H9 (cell line): ENCODE measurements at places on chromosomes 3 and 15. TPM values are rescaled to one million over a fixed set of nuclear protein-coding genes. Genes with fewer than 3 reads are reported as not detected.

The GOLGA8A gene
- 56.3 and 58.8 TPM in 2 replicates for total RNA-seq

The GPR87 gene
- 0.18 and 0.33 TPM in 2 replicates for total RNA-seq

The GOLGA6L2 gene
- not detected in 2 replicates for total RNA-seq

The TLR9 gene
- total RNA-seq = not detected in 2 replicates

The GOLGB1 gene
- 25.8 and 31.4 TPM in 2 replicates for total RNA-seq

The ZDHHC23 gene
- 25.0 and 25.2 TPM in 2 replicates for total RNA-seq

GRCh38 chr3:114672692-114673447 is 379.0 kb downstream of the TIGIT start:
- H3K27ac ChIP-seq = no peak overlapping the region
- no peak for DNase-seq
- no peaks in the 10 kb centered on the region; the same call in 1 of the 2 replicates for H3K4me1 ChIP-seq
- peaks cover 10% of the 10 kb centered on the region for H3K36me3 ChIP-seq

DNA sequence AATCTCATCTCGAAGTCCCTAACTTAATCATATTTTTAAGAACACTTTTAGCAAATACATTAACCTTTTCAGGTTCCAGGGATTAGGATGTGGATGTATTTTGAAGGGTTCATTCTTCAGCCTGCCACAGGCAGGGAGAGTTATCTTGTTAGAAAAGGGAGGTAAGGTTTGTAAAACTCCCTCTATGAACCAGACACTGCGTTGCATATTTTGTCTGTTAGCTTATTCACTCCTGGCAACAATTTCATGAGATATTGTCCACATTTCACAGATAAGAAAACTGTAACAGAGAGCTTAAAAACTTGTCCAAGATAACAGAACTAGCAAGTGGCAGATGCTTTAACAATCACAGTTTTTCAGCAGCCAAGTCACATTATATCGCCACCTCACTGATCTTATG is 155.4 kb downstream of the DIPK2A start:
- no peak for DNase-seq
- no peaks in the 10 kb centered on the region for H3K27me3 ChIP-seq
- no peaks in the 10 kb centered on the region for H3K36me3 ChIP-seq

DNA sequence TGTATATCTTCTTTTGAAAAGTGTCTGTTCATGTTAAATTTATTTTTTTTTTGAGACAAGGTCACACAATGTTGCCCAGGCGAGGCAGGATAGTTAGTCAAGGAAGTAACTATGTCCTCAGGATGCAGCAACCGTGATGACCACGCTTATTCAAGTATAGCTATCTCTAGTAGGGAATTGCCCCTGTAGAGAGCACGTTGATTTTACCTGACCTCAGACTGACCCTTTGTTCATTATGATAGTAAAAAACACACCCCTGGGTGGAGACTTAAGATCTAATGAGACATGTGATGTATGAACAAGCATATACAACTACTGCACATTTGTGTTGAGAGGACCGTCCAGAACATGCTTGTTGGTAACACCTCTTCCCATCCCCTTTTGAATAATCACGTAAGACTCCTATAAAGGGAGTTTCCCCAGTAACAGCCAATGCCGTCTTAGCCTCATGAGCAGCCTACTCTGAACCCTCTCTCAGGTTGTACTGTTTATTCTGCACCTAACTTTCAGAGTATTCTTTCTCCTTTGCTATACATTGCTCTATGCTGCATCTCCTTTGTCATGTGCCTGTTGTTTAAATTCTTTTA is 32.9 kb downstream of the ZNF621 start:
- no peak overlapping the region for H3K4me3 ChIP-seq
- H3K36me3 ChIP-seq = peaks cover 28% of the 10 kb centered on the region
- no peak for DNase-seq

DNA sequence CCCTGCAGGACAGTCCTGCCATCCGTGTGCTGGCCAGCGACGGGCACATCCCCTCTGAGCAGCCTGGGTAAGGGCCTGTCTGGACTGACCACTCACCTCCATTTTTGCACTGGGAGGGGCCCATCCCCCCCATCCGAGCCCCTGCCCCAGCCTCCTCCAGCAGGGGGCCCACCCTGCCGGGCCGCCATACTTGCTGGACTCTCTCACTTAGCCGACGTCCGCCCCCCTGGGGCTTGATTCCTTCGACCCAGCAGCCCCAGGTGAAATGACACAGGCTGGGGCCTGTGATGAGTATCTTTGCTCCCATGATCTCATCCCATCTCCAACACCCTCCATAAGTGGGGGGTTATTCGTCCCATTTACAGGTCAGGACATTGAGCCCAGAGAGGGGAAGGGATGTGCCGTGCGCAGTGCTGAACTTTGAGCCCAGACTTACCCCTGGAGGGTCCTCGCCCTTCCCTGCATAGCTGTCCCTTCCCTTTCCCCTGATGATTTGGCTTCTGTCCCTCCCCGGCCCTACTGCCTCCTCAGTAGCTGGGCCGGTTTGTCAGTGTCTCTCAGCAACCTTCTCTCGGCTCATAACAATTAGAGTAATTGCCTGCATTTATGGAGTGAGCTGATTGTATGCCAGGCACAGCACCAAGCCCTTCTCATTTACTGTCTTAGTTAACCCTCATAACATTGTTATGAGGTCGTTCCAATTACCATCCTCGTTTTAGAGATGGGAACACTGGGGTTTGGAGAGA is 4.2 kb downstream of the LMAN1L start:
- H3K4me1 ChIP-seq = no peaks in the 10 kb centered on the region
- no peak overlapping the region for H3K27ac ChIP-seq
- no peak overlapping the region for H3K4me3 ChIP-seq
- H3K27me3 ChIP-seq = no peaks in the 10 kb centered on the region
- H3K36me3 ChIP-seq = no peaks in the 10 kb centered on the region

- no peak for DNase-seq
- H3K36me3 ChIP-seq = no peaks in the 10 kb centered on the region
- no peaks in the 10 kb centered on the region for H3K4me1 ChIP-seq
- no peak overlapping the region for H3K4me3 ChIP-seq
- H3K27ac ChIP-seq = no peak overlapping the region
- H3K27me3 ChIP-seq = no peaks in the 10 kb centered on the region
These were observed 51.6 kb downstream of the CRTAP start for GRCh38 chr3:33165372-33165771.

DNA sequence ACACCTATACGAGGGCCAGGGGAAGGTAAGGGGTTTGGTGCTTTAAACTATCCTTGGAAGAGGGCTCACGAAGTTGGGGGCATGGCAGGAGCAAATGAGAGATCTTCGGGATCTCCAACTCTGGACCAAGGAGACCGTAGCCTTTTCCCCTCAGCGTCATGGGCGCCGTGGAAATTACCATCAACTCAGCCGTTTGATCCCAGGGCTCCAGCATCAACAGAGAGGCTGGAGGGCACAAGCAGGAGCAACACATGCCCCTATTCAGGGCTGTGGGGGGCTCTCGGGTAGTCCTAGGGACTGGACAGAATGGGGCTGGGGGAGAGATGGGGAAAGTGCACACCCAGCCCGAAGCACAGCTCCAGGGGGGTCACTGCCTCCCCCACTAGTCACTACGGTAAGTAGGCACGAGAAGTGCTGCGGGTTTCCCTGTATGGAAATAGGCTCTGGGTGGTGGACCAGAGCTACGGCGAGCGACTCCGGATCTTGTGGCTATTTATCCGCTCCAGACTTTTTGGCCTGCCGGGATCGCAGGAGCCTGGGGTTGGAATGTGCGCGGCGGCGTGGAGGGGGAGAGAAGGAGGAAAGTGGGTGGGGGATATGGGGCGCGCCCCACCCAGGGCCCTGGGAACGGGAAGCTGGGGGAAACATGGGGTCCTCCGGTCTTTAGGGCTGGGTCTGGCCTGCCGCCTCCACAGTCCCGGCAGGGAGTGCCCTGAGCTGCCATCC is 539 bp upstream of the LAMB2 start:
- H3K4me1 ChIP-seq = peaks cover 2% of the 10 kb centered on the region; the same call in 1 of the 2 replicates
- no peak overlapping the region for H3K27ac ChIP-seq
- peak; percentile 81 for DNase-seq
- no peaks in the 10 kb centered on the region for H3K27me3 ChIP-seq
- H3K4me3 ChIP-seq = peak overlapping the region; percentile 83

DNA sequence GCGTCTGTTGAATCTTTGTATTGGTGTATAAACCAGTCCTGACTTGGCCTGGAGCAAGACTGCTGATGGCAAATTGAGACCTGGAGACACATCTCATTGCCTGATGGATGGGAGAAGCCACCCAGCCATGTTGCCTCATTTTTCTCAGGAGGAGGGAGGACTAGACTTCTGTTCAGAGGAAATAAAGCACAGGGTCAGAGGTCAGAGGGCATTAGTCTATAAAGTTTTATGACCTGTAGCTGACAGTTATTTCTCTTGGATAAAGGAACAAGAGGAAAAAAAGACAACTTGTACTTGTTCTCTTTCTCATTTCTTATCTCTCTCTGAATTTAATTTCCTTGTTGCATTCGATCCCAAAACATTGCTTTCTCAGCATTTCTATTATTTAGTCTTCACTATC is 775.9 kb downstream of the SQOR start:
- H3K36me3 ChIP-seq = no peaks in the 10 kb centered on the region
- no peak overlapping the region for H3K4me3 ChIP-seq
- H3K27me3 ChIP-seq = no peaks in the 10 kb centered on the region
- no peak for DNase-seq

DNA sequence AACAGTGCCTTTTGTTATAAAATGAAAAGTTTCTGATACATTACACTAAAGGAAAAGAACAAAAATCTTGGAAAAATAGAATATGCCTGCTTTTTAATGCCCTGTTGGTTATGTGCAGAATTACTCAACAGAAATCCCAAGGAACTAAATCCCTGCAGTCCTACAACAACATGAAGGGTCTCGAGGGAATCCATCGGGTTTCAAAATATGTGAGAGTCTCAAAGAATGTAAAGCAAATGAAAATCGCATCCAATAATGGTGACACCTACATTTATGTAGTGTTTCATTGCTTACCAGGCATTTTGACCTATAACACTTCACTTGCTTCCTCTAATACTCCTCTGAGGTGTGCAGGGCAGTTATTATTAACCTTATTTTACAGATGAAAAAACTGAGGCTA is 411.3 kb downstream of the FOXP1 start:
- H3K36me3 ChIP-seq = no peaks in the 10 kb centered on the region
- no peaks in the 10 kb centered on the region for H3K4me1 ChIP-seq
- no peak overlapping the region for H3K27ac ChIP-seq
- H3K4me3 ChIP-seq = no peak overlapping the region
- no peaks in the 10 kb centered on the region for H3K27me3 ChIP-seq
- no peak for DNase-seq

- H3K27me3 ChIP-seq = no peaks in the 10 kb centered on the region
- peak; percentile 94 for DNase-seq
- no peak overlapping the region for H3K27ac ChIP-seq
- H3K4me1 ChIP-seq = no peaks in the 10 kb centered on the region
- peak overlapping the region; percentile 86 for H3K4me3 ChIP-seq
These were observed 683 bp upstream of the UNC45A start for GRCh38 chr15:90934256-90934948.

GRCh38 chr3:87128006-87128405 is 99.1 kb upstream of the CHMP2B start:
- H3K4me3 ChIP-seq = no peak overlapping the region
- no peak overlapping the region for H3K27ac ChIP-seq
- no peak for DNase-seq
- H3K4me1 ChIP-seq = no peaks in the 10 kb centered on the region

DNA sequence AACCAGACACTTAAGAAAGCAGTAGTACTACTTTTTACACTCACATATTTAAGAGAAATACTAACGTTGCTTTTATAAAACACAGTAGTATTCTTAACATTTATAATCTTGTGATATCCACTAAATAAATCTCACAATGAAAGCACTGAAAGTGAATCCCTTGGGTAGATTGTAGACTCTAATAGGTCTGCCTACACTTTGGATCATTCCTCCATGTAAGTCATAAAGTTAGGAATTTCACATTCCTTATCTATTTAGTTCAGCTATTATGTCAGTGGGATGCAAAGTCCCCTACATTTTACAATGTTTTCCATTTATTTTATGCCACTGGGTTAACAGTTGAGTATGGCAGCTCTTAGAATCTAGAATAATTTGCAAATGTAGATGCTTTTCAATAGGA is 330.7 kb downstream of the LSAMP start:
- H3K4me1 ChIP-seq = no peaks in the 10 kb centered on the region; the same call in 1 of the 2 replicates
- no peak for DNase-seq
- no peaks in the 10 kb centered on the region for H3K36me3 ChIP-seq
- no peaks in the 10 kb centered on the region for H3K27me3 ChIP-seq
- H3K4me3 ChIP-seq = no peak overlapping the region

GRCh38 chr3:116045314-116045713 is 400.0 kb downstream of the LSAMP start:
- no peaks in the 10 kb centered on the region for H3K4me1 ChIP-seq
- no peak for DNase-seq
- no peak overlapping the region for H3K4me3 ChIP-seq

DNA sequence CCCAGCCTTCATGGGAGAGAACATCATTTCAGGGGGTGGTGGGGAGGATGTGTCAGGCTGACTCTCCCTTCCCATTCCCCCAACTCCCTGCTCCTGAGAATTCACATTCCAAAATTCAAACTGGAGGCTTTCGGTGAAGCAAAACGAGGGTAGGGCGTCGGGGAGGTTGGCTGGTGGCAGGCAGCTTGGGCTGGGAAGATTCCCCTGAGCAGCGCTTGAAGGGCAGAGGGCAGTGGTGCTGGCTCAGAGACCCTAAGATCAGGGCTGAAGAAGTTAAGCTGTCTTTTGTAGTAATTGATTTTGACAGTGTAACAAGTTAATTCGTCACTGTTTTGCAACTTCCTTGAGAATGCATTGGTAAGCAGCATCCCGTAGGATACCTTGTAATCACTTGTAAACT is 187.8 kb downstream of the RAB11A start:
- no peaks in the 10 kb centered on the region; the same call in 1 of the 2 replicates for H3K4me1 ChIP-seq
- H3K36me3 ChIP-seq = no peaks in the 10 kb centered on the region
- no peak overlapping the region for H3K4me3 ChIP-seq
- H3K27me3 ChIP-seq = no peaks in the 10 kb centered on the region
- no peak for DNase-seq
- no peak overlapping the region for H3K27ac ChIP-seq

DNA sequence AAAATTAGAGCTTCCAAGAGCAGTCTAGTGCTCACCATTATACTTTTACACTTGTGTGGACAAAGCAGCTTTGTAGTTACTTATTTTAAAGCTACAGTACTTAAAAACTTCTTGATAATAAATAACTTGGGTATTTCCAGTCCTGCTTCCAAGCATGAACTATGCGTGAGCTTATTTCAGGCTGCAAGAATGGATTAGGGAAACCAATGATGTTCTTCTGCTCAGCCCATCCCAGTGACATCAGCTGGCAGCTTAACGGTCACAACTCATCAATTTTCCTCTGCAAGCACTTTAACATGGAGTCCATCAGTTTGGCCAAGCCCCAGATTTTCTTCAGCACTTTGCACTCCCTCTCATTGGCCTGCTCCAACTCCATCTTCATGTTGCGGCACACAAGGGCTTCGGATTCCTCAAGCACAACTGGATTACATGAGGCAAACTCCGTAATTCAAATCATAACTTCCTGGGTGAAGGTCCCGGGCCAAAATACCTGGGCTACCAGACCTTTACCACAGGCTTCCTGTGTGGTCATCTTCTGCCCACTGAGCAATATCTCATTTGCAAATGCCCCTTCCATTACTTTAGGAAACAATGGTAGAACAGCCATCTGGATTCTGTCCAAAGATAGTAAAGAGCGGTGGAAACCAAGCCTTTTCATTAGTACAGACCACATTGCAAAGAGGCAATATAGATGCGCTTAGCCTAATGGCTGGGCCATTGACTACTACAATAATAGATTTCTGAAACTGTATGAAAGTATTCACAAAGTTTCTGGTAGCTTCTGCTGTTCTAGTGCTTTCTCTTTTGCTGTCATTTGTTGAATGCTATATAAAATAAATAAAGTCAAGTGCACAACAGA is 87.5 kb upstream of the DAZL start:
- no peak for DNase-seq
- no peak overlapping the region for H3K27ac ChIP-seq
- H3K4me3 ChIP-seq = no peak overlapping the region
- peaks cover 68% of the 10 kb centered on the region for H3K36me3 ChIP-seq
- H3K4me1 ChIP-seq = peaks cover 3% of the 10 kb centered on the region; the same call in 1 of the 2 replicates
